ENCODE measurements at places on chromosomes 5 and 9. TPM values are rescaled to one million over a fixed set of nuclear protein-coding genes. Genes with fewer than 3 reads are reported as not detected.
A peak's percentile ranks its signal among the peaks of the same experiment; 100 is the strongest.

DNA sequence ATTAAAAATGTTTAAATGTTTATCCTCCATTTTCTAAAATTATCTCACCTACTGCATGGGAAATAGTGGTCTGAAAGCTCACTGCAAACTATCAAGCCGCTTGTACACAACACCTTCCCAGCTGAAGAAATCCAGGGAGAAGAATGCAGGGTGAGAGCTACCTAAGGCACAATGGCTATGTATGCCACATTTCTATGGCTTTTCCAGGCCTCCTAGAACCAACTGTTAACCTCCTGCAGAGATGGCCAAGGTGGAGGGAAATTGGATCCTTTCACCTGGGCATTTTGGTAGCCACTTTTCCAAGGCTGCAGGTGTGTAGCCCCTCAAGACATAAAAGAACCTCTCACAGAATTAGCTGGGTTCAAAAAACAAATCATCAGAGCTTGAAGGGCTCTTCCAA is 286.4 kb downstream of the EBF1 start:
- no peak for DNase-seq
- H3K36me3 ChIP-seq = no peaks in the 10 kb centered on the region
- no peak overlapping the region for H3K4me3 ChIP-seq
- no peak overlapping the region for H3K27ac ChIP-seq
- H3K4me1 ChIP-seq = no peaks in the 10 kb centered on the region

DNA sequence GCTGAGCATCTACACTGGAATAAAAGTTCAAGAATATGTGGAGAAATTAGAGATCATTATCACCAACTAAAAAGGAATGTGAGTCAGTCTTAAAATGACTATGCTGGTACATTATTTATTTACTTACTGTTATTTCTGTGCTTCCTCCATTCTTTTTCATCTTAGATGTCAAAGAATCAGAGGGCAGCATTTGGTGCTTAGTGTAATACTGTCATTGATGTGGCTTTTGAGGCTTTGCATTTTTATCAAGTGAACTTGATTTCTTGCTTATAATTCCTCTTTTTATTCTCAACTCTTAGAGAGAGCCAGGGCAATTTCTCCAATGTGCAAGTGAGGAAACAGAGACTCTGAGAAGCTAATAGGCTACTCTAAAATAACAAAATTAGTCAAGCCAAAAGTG is 163.7 kb upstream of the TRPC7 start:
- no peaks in the 10 kb centered on the region for H3K27me3 ChIP-seq
- H3K27ac ChIP-seq = no peak overlapping the region
- H3K36me3 ChIP-seq = no peaks in the 10 kb centered on the region
- no peak for DNase-seq

ZBTB5 gene
- total RNA-seq = 30.6 TPM

- DNase-seq = no peak
- H3K36me3 ChIP-seq = no peaks in the 10 kb centered on the region
- peaks cover 32% of the 10 kb centered on the region for H3K4me1 ChIP-seq
- peak overlapping the region; percentile 92 for H3K27ac ChIP-seq
Observed at GRCh38 chr5:181114844-181115778, 15.9 kb downstream of the OR2V1 start.

- no peak overlapping the region for H3K27ac ChIP-seq
- no peaks in the 10 kb centered on the region for H3K4me1 ChIP-seq
- H3K27me3 ChIP-seq = no peaks in the 10 kb centered on the region
- no peak for DNase-seq
- no peaks in the 10 kb centered on the region for H3K36me3 ChIP-seq
Observed at GRCh38 chr9:20042128-20042711, 253.4 kb upstream of the SLC24A2 start.

- no peak overlapping the region for H3K27ac ChIP-seq
- no peak overlapping the region for H3K4me3 ChIP-seq
- H3K4me1 ChIP-seq = no peaks in the 10 kb centered on the region
Observed at GRCh38 chr5:7745882-7746610, 104.9 kb downstream of the CFAP90 start.

GRCh38 chr5:81252904-81253303 is 19.8 kb downstream of the CKMT2 start:
- no peak overlapping the region for H3K4me3 ChIP-seq
- H3K27ac ChIP-seq = no peak overlapping the region
- no peaks in the 10 kb centered on the region for H3K36me3 ChIP-seq
- no peaks in the 10 kb centered on the region for H3K4me1 ChIP-seq

Measured in Panc1 (cell line).